ENCODE measurements at places on chromosomes 2 and 18.

DNA sequence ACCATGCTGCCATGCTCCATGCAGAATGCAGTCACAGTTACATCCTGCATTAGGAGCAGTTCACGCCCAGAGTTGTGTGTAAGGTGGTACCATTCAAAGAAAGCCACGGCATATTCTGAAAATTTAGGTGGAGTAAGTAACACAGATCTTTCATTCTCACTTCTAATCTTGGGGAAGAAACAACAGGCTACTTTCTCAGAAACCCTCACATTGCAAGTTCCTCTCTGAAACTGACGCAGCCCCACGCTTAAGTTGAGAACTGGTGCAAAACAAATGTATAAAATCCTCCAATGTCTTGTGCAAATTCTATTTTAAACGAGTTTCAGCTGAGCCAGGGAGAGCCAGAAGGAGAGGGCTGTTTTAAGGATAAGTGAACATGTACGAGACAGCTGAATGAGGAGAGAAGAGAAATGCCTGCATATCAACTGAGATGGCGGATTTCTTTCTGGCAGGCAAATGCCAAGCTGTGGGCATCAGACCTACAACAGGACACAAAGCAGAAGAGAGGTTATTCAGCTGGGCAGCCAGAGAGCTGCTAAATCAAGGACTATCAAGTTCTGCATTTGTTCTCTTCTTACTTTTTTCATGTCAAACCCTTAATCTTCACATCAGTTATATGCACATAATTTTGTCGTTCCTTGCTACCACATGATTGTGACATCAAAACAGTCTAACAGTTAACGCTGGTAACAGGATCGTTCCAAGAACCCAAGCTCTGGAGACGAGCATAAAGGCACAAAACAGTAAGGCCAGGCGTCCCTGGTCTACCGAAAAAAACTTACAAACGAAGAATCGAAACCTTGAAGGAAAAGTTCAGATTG, 6.4 kb downstream of the ARL4C start:
- no peak for DNase-seq

DNA sequence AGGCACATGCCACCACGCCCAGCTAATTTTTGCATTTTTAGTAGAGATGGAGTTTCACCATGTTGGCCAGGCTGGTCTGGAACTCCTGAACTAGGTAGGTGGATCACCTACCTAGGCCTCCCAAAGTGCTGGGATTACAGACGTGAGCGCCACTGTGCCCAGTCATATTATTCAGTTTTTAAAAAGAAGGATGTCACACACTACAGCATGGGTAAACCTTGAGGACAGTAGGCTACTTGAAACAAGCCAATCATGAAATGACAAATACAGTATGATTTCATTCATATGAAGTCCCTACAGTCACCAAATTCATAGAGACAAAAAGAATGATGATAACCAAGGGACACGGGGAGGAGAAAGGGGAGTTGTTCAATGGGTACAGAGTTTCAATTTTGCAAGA, 31.1 kb upstream of the ARHGEF4 start:
- no peak for DNase-seq

- no peak for DNase-seq
Measured at GRCh38 chr2:159903443-159904126, 105.6 kb upstream of the CD302 start.

- DNase-seq: no peak
Measured at GRCh38 chr2:232419245-232420072, 12.8 kb downstream of the ALPG start.

DNA sequence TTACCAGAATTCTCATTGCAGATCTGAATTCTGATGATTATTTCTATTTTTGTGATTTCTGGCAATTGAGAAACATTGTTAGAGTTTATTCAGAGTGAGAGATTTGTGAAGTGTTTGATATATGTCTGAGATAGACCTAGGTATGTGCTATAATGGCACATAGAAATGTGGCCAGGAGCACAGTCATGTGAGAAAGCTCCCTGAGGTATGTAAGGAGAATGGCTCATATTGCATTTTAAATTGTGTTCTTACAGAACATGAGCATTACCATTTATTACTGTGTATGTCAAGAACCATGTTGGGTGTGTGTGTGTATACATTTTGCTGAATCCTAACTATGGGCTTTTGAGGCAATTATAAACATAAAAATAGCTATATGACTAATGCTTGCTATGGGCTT, 101.2 kb downstream of the RAPGEF4 start:
- no peak for DNase-seq

DNA sequence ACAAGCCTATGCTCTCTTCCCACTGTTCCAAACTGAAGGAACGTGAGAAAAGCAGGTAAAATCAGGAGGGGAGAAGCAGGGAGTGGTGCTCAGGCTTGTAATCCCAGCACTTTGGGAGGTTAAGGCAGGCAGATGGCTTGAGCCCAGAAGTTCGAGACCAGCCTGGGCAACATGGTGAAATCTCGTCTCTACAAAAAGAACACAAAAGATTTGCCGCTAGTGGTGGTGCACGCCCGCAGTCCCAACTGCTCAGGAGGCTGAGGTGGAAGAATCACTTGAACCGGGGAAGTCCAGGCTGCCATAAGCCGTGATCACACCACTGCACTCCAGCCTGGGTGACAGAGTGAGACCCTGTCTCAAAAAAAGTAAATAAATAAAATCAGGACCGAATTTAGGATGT, 1.3 kb upstream of the TMSB10 start:
- DNase-seq: no peak

DNA sequence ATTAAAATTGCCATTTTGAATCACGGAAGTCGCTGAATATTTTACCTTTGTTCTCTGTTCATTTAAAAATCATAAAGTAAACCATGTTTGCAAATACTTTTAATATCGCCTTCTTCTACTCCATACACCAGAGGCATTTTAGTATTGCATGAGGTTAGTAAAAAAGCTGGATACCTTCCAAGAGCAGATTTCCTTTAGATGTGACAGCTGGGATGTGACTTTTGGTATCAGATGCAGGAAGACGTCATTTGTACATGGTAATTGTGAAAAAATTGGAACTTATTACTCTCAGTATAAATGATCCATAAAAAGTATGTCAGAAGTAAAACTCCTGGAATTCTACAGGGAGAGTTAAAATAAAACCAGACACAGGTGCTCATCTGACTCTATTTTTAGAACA, 89.5 kb downstream of the SLC4A10 start:
- DNase-seq: no peak

DNA sequence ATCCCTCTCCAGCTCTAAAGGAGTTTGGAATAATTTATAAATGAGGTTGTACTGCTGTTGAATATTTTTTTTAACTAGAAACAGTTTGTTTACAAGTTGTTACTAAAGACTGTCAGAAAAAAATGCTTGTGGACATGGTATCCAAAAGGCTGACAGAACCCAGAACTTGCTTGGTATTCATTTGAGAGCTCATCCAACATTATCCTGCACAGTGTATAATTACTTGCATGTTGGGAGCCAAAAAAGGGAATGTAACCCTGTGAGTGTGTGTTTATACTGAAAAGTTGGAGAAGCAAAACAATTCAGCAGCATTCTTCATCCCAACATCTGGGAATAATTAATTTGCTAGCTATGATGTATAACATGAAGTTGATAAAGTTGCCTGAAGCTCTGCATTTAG, 42.1 kb upstream of the EHBP1 start:
- DNase-seq: no peak

DNA sequence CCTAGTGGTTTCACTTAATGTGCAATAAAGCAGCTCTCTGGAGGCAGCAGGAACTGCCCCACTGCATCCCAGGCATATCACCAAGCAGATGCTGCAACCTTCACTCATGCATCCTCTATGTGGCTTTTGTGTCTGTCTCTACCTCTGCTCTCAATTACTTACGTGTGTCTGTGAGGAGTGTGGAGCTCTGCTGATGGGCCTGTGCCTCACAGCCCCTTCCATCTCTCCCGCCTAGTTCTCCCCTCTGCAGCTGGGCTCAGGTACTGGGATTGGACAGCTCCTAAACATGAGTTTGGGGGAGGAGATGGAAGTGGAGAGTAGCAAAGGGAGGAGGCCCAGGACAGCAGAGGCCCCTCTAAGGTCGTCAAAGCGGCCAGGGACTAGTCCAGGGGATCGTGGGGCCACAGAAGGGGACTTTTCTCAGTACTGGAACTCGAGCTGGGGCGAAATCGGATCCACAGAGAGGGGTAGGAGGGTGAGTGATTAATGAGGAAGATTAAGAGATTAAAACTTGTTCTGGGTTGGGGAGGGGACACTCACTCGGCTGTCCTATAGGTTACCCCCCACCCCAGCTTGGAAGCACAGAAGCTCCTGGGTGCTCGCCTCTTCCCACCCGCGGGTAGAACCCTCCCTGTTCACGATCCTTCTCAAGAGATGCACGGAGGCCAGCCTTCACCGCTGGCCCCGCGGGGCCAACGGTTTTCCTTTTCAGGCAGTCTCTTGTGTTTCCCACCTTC, 2.1 kb upstream of the LBX2 start:
- no peak for DNase-seq

DNA sequence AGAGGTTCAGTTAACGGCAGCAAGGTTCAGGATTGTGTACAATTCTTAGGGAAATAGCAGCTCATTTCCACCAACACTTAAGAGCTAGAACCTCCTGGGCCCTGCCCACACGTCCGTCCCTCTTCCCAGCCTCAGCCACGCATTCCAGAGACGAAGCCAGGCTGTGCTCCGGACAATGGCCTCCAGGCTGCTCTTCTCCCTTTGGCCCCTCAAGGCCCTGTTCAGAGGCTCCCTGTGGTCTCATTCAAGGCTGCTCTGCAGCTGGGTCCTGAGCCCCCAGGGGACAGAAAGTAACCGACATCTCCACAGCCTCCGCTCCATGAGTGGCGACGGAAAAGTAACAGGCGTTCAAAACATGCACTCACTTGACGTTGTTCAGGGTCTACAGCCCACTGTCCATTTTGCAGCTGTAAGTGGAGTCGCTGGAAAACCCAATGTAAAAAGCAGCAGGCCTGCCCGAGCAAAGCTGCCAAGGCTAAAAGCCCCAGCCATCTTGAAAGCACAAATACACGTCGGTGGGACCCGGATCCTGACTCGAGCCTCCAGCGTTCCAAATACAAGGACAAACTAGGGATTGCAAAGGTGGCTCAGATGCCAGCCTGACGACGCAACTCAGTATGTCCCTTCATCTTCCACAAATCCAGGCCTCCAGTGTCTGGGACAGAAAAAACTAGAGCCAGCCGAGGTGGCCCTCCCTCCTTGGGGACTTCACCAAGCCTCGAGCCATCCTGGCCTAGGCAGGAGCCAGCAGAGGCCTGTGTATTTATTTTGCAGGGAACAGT, 76.9 kb downstream of the NDUFA10 start:
- no peak for DNase-seq

DNA sequence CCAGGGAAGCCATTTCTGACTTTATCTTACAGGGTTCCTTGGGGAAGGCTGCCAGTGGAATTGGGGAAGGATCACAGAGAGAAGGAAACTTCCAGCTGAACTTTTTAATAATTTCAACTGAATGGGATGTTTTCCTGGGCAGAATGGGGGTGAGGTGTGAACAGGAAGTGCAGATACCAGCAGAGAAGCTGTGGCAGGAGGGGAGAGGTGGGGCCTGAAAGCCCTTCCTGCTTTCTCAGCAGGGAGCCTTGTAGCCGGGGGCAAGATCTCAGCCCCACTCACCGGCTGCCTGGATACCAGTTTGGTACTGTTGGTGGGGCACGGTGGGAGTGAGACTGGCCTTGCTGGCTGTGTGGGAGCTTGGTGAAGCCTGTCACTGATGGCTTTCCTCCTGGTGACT, 170.5 kb downstream of the ZBTB7C start:
- no peak for DNase-seq

DNA sequence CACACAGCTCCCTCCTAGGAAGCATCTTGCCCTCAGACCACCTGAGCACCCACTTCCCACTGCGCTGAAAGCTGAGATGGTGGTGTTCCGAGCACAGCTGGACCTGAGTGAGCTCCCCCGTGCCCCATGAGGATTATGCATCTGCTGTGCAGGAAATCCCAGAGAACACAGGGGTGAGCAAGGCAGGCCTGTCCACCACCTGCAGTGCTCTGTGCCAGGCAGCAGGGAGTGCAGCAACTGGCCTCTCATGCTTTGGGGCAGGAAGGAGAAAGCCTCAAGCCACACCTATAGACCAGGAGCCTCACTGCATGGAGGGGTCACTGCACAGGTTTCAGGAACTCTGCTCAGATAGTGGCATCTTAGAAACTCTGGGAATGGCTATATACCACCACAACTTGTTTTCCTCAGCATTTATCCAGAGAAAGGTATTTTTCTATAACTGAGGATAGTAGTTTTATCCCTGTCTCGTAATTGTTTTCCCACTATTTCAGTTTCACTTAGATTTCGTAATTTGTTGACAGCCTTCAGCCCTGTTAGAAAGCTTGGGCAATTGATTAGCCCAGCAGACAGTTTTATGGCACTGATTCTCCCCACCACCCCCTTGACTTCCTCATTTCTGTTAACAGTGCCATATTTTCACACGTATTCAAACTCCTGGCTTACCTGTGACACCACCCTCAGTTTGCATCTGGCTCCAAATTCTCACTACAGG, 144.3 kb upstream of the DAPL1 start:
- DNase-seq: no peak

- no peak for DNase-seq
Measured at GRCh38 chr2:233047667-233048066, 12.5 kb upstream of the INPP5D start.
